ENCODE measurements at places on chromosomes 11 and 22.

GRCh38 chr11:27253224-27253623 is 109.8 kb downstream of the CCDC34 start:
- DNase-seq, result no peak

GRCh38 chr11:78605296-78605695 is 30.6 kb upstream of the NARS2 start:
- DNase-seq, result no peak

DNA sequence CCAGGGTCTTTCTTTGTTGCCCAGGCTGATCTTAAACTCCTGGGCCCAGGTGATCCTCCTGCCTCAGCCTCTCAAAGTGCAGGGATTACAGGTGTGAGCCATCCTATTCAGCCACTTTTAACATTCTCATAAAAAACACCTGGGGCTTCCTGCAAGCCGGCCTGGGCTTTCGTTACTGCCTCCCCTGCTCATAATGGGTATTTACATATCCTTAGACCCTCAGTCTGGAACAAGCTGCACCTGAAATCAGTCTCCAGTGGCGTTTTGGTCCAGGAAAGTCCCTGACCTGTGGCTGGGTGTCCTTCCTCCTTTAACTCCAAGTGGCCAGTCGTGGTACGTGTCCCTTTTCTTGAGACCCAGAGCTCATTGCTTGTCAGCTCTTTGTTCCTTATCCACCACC is 320.7 kb downstream of the TMEM135 start:
- DNase-seq, result no peak

GRCh38 chr22:17974703-17975372 is 49.5 kb downstream of the MICAL3 start:
- DNase-seq, result no peak

- no peak for DNase-seq
Measured at GRCh38 chr11:122599434-122599833, 56.1 kb upstream of the UBASH3B start.

DNA sequence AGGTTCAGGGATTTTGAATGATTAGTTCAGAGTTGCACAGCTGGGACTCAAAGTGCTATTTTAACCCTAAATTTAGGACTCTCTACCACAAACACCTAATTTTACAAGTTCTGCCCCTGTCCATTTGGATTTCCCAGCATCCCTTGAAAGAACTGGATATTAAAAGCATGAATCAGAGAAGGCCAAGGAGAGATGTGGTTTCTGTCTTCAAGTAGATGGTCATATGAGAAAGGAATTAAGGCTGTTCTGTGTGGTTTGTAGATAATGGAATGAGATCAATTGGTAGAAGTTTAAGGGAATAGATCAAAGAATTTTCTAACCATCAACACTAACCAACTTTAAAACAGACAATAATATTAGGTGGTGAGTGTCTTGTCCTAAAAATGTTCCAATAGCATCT is 106.4 kb upstream of the TENM4 start:
- no peak for DNase-seq

- DNase-seq, result no peak
Measured at GRCh38 chr11:13036235-13036634, 27.1 kb downstream of the RASSF10 start.

DNA sequence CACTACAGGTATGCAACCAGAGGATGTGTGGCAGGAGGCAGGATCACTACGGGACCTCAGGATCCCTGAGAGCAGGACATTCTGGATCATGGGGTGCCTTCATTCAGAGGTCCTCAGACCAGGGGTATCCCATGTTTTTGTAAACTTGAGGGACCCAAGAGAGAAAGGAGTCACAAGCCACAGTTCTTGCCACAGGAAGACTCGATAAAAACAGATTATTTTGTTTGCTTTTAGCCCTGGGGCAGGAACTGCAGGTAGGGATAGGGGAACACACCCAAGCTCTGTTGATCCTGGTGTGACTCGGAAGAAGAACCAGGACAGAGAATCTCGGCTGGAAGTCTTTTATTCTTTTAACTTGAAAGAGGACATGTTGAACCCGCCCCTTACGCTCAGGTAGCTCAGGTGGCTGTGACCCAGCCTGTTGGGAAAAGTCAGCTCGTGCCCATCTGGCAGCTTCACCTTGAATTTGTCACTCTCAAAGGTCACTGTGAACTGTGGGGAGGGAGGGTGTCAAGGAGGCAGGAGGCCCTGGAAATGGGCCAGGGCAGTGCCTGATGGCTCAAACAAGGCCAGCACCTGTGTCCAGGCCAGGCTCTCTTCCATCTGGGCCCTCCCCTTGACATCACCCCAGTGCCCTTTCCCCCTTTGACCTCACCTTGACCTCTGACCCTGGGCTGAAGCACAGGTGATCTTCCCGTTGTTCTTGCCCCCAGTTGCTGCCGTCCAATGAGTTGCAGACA is 9.8 kb downstream of the LGALS2 start:
- DNase-seq, result no peak

DNA sequence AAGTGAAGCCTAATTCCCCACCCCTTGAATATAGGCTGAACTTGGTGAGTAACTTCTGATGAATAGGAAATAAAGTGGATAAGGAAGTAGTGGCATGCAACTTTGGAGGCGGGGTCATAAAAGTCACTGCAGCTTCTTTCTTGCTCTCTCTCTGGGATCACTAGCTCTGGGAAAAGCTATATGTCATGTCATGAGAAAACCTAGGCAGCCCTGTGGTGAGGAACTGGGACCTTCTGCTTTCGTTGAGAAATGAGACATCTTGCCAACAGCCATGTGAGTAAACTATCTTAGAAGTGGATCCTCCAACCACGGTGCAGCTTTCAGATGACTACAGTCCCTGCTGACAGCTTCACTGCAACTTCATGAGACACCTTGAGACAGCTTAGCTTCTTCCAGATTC is 15.7 kb downstream of the ZNF214 start:
- no peak for DNase-seq

GRCh38 chr11:32255841-32256240 is 165.0 kb downstream of the RCN1 start:
- DNase-seq, result no peak

GRCh38 chr11:27701355-27702105 is 1.3 kb upstream of the BDNF start:
- no peak for DNase-seq

DNA sequence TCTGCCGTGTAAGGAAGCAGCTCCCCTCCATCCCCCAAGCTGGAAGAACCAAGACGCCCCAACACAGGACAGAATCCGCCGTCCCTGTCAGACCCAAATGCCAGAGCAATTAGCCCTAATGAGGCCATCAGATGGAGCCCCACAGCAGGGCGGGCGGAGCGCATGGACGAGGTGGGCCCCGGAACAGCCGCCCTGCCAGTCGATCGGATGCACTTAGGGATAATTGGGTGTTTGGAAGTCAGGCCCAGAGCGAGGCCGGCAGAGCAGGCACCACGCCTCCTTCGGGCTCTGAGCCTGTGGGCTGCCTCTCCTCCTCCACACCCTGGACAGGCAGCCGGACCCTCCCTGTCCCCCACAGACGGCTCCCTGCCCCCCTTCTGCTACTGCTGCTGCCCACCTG is 5.5 kb upstream of the TH start:
- no peak for DNase-seq

DNA sequence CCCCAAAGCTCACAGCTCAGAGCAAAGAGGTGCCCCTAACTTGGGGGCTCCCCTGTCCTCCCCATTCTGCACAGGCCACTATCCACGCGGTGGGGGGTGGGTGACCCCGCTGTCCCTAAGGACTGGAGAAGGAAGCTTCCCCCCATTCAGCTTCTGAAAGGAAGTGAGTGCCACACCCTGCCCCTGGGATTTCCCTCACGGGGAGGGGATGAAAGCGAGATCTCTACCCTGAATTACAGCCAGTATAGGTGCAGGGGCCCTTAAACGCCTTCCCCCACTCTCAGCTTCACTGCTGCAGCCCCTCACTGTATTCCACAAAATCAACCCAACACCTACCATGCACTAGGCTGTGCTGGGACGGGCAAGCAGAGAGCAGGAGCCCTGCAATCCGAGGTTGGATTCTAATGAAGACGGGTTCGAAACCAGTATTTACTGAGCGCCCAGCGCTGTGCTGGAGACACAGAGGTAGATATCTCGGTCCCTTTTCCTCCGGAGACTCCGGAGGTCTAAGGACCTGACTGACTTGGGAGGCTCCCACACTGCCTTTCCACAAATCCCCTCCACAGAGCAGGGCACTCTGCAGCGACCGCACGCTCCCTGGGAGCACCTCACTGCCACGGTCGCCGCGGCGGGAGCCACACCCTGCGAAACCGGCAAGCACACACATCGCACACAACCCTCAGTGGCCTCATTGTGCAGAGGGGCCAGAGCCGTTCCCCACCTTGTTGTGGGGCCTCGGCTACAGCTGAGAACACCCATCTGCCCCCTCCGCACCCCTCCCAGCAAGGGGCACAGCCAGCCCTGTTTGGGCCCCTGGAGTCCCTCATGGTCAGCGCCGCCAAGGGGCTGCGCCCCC is 1.8 kb downstream of the AHNAK start:
- DNase-seq, result no peak

DNA sequence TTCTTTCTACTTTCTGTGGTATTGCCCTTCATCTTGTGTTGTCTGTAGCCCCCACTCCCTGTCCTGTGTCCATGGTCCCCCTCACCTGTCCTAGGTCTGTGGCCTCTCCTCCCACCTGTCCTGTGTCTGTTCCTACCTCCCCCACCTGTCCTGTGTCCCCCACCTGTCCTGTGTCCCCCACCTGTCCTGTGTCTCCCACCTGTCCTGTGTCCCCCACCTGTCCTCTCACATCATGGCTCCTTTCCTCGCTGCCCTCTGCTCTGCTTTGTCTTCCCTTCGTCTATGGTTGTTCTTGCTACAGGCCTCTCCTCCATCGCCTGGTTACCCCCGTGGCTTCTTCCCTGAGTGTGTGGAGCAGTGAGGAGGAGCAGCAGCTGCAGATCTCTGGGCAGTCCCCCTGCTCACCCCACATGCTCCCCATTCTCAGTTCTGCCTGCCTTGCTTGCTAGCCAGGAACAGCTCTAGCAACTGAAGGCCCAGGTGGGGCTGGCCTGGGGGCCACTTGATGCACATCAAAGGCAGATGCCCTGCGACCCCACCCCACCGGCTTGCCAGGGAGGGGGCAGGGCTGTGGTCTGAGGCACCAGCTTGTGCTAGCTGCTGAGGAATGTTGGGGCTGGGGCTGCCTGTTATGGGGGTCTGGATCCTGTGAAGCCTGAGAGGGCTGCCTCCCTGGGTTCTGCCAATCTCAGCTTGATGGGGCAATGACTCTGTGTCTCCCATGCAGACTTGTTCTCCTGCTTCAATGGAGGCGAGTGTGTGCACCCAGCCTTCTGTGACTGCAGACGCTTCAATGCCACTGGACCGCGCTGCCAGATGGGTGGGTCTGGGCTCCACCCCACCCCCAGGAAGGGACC is 5.6 kb downstream of the OTOG start:
- no peak for DNase-seq

DNA sequence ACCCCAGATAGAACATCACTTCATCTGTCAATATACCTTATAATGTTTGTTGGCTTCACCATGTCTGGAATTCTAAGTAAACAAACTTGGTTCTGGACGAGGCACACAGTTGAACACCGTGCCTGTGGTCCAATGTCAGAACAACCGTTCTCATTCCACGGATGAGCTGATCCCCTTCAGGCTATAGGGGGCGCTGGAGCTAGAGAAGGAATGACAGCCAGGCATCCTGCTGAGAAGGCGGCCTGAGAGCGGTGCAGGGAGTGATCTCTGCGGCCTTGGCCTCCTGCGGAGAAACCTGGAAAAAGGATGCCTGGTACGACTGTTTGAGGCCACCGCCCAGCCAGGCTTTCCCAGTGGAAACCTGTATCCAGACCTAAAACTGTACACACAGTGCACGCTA is 48.7 kb downstream of the FDX1 start:
- DNase-seq, result no peak

Measured in keratinocyte (primary cell).